ENCODE measurements at places on chromosomes 12 and 14.

DNA sequence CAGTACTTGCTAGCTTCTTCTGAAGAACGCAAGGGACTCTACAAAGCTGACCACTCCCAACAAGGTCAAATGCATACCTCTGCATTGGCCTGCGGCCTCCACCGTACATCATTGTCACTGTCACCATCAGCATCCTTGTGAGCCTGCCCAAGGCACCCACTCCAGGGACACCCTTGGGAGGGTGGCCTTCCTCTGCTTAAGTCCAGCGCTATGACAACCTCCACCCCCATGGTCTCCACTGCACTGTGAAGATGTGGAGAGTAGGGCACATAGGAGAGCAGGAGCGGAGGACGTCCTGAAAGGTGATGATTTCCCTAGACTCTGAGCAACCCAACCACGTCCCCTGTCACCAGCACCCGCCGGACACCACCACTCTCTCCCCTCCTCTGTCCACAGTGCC is 252.8 kb downstream of the ALG10 start:
- DNase-seq: no peak

GRCh38 chr14:75724414-75725204 is 63.6 kb downstream of the TTLL5 start:
- DNase-seq: no peak

DNA sequence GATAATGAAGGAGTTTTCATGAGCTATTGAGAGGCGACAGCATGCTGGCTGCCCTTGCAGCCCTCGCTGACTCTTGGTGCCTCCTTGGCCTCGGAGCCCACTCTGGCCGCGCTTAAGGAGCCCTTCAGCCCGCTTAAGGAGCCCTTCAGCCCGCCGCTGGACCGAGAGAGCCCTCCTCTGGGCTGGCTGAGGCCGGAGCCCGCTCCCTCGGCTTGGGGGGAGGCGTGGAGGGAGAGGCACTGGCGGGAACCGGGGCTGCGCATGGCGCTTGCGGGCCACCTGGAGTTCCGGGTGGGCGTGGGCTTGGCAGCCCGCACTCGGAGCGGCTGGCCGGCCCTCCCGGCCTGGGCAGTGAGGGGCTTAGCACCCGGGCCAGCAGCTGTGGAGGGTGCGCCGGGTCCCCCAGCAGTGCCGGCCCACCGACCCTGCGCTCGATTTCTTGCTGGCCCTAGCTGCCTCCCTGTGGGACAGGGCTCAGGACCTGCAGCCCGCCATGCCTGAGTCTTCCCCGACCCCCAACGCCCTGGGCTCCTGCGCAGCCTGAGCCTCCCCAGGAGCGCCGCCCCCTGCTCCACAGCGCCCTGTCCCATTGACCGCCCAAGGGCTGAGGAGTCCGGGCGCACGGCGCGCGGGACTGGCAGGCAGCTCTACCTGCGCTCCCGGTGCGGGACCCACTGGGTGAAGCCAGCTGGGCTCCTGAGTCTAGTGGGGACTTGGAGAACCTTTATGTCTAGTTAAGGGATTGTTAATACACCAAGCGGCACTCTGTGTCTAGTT is 20.1 kb upstream of the PAWR start:
- no peak for DNase-seq

DNA sequence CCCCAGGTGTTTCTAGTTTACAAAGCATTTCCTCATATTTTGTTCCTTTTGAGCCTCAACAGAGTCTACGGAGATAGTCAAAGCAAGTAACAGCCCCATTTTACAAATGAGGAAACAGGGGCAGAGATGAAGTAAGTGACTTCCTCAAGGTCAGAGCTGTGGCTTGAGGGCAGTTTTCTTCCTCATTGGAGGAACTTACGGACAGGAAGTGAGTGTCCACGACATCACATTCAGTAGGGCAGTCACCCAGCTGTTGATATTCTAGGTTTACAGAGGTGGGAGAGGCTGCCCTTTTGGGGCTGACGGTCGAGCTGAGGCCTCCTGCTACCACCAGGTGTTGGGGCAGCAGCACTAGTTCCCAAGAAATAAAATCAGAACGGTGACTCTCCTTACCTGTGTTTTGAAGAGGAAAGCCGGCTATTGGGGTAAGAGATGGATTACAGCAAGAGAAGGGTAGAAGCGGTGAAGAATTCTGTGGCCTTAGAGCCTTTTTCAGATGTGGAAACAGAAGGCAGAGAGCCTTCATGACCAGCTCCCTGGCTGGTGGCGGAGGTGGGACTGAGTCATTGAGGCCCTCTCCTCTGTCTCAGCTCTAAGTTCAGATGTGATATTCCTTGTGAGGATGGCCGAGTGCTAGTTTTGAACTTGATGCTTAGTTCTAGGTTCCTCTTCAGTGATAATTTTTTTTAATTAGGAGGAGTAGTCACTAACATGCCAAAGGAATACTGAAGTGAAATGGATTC is 41.7 kb downstream of the SUSD6 start:
- no peak for DNase-seq

GRCh38 chr14:101945171-101945570 is 19.2 kb upstream of the DYNC1H1 start:
- DNase-seq: no peak

DNA sequence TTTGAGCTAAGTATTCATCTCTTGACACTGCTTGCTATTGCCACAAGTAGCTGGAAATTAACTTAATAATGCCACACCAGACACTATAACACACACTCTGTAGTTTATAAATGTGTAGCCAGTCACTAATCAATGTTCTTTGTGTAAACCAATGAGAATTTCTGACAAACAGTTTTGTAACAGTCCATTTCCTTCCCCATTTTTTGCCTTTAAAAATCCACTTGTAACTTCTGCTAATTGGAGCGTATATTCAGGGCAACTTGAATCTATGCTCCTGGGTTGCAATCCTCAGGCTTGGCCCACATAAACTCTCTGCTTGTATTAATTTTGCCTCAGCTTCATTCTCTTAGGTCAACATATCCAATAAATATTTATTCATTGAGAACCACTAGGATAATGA is 125.0 kb upstream of the DHRS4 start:
- DNase-seq: no peak

DNA sequence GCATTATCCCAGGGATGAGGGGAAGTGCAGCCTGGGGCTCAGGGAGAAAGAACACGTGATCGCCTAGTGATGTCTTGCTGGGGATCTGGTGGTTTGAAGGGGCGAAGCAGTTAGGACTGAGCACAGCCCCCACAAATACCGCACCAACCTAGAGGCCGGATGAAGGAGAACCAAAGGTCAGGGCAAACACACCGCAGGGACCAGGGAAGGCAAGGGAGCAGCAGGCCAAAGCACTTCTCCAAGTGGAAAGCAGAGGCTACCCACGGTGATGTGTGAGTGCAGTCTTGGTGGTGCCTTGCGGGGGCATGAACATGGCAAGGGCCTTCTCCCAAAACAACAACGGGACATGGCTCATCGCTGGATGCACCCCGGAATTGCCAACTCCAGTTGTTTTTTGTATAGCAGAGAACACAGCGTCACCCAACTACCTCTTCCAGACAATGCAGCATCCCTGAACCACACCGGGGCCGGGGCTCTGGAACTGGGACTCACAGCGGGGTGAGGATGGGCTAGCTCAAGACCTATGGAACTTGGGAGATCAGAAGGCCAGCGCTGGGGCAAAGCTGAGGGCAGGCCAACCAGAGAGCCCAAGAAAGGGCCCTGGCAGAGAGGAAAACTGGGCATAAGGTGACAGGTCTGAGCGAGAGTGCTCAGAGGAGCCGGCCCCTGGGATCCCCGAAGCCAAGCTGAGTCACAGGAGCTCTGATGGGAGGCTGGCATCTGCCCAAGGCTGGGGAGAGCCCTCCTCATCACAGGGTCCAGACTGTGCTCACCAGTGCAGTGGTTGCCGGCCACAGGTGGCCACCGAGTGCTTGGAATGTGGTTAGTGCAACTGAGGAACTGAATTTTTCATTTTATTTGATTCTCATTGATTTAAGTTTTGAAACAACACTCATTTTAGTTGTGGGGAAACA is 11.1 kb downstream of the GALNT16 start:
- DNase-seq: no peak

- no peak for DNase-seq
Measured at GRCh38 chr12:27020761-27021160, 1.6 kb upstream of the MED21 start.

DNA sequence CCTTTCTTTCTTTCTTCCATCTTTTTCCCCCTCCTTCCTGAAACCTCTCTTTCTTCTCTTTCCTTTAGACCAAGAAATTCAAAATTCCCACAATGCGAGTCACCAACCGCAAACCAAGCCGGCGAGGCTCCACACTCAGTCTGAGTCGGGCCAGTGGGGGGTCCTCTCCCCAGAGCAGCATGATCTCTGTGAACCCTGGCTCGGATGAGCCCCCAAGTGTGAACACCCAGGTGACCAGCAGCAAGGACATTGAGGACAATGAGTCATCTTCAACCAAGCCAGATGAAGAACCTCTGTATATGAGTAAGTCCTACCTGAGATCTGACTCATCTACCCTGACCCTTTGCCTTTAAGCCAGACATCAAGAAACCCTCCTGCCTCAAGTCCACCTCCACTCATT is 88.6 kb upstream of the TMEM233 start:
- no peak for DNase-seq

- DNase-seq: no peak
Measured at GRCh38 chr12:50296554-50296953, 13.2 kb upstream of the LIMA1 start.

- DNase-seq: no peak
Measured at GRCh38 chr12:92278378-92278828, 132.8 kb upstream of the BTG1 start.

DNA sequence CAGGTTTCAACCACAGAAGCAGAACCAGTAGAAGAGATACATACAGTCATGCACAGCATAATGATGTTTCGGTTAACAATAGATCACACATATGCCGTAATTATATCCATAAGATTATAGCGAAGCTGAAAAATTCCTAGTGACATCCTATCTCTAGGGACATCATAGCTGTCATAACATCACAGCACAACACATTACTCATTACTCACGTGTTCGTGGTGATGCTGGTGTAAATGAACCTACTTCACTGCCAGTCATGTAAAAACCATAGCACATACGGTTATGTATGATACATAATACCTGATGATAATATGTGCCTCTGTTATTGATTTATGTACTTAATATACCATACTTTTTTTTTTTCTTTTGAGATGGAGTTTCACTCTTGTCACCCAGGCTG is 44.7 kb downstream of the KLRG1 start:
- DNase-seq: no peak

- no peak for DNase-seq
Measured at GRCh38 chr12:111451649-111452129, 46.0 kb downstream of the SH2B3 start.

GRCh38 chr12:41881891-41882805 is 262.5 kb downstream of the GXYLT1 start:
- DNase-seq: no peak

DNA sequence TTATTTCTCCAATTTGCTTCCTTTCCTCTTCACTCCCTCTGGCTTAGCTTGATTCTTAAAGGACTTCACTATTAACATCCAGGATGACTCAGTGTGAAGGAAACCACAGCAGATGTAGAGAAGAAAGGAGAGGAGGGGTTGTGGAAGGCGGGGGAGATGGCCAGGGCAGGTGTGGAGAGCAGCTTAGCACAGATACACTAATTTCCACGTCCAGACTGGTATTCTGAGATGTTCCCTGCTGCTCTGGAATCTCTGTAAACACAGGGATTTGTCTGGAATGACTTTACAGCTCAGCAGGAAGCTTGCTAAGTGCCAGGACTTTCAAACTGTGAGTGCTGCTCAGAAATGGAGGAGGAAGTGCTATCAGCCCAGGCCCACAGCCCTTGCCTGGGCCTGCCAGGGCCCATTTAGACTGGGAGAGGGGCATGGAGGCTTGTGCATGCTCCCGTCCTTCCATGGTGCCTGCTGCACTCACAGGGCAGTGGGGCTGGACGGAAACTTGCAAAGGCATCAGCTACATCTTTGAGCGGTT is 202.5 kb upstream of the DDHD1 start:
- DNase-seq: no peak

- DNase-seq: no peak
Measured at GRCh38 chr12:76679778-76680177, 84.1 kb upstream of the ZDHHC17 start.

- no peak for DNase-seq
Measured at GRCh38 chr14:24473211-24473610, 30.6 kb upstream of the SDR39U1 start.

DNA sequence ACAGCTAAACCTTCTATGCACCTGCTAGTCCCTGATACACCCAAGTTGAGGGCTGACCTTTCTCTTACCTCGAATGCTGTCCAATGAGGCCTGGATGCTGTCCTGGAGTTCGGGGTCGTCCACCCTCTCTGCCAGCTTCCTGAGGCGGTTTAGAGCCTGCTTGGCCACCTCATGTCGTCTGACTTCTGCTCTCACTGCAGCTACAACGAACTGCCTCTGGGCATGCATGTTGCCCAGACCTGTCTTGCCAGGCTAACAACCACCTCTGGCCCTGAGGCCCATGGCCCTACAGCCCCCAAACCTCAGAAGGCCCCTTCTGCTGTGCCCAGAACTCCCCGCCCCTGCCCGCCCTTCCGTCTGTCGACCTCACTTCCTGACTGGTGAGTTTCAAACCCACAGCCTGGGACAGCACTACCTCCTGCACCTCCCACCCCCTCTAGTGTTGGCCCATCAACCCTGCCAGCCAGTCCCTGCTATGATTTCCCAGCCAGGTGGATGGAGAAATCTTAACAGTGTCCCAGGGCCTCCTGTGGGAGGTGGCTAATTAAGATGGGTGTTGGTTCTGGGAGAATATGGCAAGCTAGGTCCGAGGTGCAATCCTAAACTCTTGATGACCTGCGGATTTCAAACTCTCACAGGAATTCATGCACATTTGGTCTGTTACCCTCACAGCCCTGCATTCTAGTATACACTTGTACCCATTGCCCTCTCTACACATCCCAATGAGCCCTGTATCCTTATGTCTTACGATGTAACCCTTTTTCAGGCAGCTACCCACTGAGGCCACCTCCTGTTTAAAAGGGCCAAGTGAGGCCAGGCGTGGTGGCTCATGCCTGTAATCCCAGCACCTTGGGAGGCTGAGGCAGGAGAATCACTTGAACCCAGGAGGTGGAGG is 2.7 kb upstream of the TSPAN31 start:
- DNase-seq: no peak

DNA sequence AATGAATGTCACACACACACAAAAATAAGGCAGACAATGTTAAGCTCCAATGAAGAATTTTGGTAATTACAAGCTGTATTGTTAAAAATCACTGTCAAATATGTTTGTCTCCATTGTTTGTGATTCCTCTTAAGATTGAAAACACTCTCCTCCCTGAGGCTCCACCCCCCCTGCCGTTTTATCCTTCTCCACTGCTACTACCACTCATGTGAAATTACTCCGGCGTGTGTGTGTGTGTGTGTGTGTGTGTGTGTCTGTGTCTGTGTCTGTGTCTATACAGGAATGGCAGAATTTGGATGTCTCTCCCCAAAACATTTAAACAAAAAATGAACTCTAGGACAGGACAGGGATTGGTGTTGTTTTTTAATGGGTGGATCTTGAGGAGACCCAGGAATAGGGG is 365.1 kb upstream of the DIO2 start:
- no peak for DNase-seq

GRCh38 chr12:124829008-124829707 is 34.5 kb downstream of the SCARB1 start:
- DNase-seq: no peak

- no peak for DNase-seq
Measured at GRCh38 chr14:24335461-24336171, 745 bp upstream of the ADCY4 start.

- no peak for DNase-seq
Measured at GRCh38 chr14:96512602-96513397, 10.6 kb downstream of the PAPOLA start.

GRCh38 chr14:64688031-64688430 is 16.2 kb upstream of the PLEKHG3 start:
- DNase-seq: no peak

- no peak for DNase-seq
Measured at GRCh38 chr12:128850400-128850799, 2.9 kb upstream of the GLT1D1 start.

All from C1 segment of cervical spinal cord (tissue), 14 donors.